ENCODE measurements at places on chromosomes 16 and 17.

DNA sequence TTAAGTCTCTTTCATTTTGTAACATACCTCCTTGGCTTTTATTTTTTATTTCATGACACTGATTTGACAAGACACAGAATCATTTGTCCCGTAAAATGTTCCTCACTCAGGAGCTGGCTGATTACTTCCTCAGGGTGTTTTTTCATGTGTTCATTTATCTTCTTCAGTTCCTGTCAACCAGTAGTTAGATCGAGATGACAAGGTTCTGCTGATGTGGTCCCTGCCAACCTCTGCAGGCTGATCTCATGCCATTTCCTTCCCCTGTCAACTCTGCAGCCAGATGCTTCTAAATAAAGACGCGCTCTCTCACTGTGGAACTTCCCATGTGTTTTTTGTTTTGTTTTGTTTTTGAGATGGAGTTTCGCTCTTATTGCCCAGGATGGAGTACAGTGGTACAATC, 8.1 kb upstream of the CXCL16 start:
- DNase-seq, result peak; percentile 29

- DNase-seq, result no peak
These were observed 38.2 kb downstream of the CMTM4 start for GRCh38 chr16:66658143-66658859.

DNA sequence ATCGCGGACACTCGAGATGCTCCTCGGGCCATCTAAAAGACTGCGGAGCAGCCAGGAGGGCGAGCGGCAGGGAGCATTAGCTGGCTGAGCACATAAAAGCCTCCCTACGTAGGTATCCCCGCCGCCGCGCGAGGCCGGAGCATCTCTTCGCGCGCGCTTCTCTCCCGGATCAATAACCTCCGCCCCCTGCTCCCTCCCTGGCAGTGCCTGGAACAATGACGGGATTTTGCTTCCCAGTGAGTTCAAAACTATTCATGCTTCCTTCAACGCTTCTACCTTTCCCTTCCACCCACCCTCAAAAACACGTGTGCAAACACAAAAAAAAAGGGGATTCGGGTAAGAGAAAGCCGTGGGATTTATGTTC, 984 bp downstream of the CENPV start:
- DNase-seq, result peak; percentile 51

DNA sequence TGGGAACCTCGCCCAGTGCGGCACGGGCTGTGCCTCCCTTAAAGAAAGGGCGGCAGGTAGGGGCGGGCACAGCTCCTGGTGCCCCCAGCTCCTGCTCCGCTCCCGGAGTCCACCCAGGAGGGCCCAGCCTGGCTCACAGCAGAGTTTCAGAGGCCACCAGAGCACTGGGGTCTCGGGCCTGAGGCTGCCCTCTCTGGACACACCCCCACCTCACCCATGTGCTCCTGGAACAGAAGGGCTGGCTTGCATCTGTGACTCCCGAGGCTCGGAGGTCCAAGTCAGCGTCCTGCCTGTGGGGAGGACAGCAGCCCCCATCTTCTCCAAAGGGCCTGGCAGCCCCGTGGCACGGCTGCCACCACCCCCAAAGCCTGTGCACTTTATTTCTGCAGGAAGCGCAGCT, 62.7 kb downstream of the RBFOX3 start:
- DNase-seq, result no peak

- no peak for DNase-seq
These were observed 29.5 kb upstream of the CDH1 start for GRCh38 chr16:68707340-68708152.

- DNase-seq, result no peak
These were observed 43.6 kb upstream of the CACNG4 start for GRCh38 chr17:66920950-66921349.

DNA sequence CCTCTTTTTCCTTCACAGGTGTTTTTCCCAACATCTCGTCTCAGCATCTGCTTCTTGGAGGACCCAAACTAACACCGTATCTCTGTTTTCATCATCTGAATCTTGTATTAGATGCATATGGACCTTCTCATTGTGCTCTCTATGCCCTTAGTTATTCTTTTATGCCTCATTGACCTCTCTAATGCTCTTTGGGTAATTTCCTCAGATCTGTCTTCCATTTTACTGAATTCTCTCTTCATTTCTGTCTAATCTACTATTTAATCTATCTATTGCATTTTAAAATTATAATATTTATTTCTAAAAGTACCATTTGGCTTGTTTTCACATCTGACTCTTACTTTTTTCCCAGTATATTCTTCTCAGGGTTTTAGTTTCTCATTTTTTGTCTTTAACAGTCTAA, 81.1 kb downstream of the PITPNC1 start:
- no peak for DNase-seq

All from OCI-LY7 (cell line).